ENCODE measurements at places on chromosomes 11 and 22.

DNA sequence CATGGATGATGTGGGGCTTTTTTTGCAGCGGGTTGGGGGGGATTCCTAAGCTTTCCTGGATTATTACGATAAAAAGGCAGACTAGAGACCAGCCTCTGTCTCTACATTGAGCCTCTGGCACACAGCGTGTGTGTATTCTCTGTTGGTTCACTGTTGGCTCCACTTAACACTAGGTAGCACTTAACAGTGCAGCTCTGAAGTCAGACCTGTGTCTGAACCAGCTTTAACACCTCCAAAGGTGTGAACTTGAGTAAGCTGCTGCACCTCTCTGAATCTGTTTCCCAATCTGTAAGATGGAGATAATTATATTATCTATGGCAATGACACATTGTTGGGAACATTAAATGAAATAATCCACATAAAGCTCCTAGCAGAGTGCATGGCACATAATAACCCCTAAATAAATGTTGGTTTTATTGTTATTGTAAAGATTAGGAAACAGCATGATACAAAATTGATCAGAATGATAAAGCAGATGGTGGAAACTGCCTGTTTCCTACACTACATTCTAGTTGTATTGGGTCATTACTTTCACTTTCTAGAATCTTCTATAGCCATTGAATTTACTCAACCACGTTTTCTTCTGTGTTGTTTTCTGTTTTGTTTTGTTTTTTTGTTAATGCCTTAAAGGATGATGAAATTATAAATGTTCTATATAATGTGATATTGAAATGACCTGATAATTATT is 108.4 kb downstream of the ARL14EP start:
- DNase-seq = no peak

DNA sequence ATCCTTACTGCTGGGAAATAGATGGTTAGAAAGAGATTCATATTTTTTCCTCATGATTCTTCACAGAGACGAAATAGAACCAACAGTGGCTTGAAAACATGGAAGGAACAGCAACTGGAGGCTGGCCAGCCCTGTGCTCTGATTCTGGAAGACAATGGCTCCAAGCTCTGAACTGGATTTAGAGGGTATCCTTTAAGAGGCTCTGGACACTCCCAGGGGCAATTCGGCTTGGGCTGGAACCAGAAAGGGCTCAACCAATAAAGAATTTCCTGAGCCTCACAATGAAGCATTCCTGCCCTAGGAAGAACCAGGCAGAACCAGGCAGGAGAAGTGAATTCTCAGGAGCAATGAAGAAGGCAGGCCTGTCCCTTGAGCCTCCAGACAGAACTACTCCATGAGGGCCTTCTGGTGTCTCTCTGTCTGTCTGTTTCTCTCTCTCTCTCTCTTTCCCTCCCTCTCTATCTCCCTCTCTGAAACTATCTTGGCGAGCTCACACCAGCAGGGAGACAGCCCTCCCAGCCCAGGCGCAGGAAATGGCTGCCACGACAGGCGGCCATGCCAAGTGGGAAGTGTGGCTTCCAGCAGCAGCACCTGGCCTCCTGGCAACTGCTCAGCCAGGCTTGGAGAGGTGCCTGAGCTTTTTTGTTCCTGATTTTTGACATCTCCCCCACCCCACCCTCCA is 93.3 kb downstream of the RCN1 start:
- DNase-seq = no peak

GRCh38 chr22:21942407-21943343 is 10.0 kb downstream of the PPM1F start:
- no peak for DNase-seq

- no peak for DNase-seq
Observed at GRCh38 chr11:132051704-132052103, 681.3 kb downstream of the NTM start.
